ENCODE measurements at places on chromosomes 12 and 14.

DNA sequence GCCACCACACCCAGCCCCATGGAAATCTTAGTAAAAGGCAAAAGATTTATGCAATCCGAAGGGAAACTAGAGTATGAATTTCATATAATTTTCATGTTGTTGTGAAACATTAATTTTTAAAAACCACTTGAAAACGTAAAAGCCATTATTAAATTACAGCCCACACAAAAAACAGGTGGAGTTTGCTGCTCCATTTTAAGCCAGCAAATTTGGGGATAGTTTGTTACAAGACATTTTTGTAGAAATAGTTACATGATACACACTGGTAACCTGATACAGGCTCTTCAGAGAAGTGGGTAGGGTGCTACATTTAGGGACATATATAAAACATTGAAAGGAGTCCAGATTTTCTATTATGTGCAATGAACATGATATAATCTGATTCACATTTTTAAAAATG, 17.6 kb downstream of the GNPTAB start:
- no peak for DNase-seq

DNA sequence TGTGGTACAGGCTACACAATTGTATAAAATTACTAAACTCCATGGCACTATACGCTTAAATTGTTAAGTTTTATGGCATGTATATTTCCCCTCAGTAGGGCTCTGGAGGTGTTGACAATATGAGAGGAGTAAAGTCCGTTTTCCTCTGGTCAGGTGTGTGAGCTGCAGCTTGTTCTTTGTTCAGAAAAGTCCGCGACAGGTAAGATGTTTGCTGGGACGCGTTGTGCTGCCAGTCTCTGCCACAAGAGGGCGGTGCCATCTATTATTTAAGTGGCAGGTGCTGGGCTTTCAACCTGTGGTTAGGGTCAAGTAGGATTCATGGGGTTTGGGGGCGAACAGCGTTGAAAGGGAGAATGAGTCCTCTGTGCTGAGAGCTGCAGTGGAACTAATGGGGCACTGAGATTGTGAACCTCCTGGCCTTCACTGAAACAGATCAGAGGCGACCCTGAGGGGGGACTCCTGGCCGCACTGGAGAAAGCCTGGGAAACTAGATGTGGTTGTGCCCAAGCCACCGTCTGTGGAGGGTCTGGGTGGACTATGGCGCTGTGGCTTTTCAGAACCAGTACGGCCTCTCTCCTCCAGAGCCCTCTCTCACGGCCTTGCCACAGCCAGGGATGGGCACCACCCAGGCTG, 179.0 kb downstream of the SLC15A4 start:
- no peak for DNase-seq

GRCh38 chr12:26062566-26062965, 62.3 kb downstream of the BHLHE41 start:
- DNase-seq, result peak; percentile 70

DNA sequence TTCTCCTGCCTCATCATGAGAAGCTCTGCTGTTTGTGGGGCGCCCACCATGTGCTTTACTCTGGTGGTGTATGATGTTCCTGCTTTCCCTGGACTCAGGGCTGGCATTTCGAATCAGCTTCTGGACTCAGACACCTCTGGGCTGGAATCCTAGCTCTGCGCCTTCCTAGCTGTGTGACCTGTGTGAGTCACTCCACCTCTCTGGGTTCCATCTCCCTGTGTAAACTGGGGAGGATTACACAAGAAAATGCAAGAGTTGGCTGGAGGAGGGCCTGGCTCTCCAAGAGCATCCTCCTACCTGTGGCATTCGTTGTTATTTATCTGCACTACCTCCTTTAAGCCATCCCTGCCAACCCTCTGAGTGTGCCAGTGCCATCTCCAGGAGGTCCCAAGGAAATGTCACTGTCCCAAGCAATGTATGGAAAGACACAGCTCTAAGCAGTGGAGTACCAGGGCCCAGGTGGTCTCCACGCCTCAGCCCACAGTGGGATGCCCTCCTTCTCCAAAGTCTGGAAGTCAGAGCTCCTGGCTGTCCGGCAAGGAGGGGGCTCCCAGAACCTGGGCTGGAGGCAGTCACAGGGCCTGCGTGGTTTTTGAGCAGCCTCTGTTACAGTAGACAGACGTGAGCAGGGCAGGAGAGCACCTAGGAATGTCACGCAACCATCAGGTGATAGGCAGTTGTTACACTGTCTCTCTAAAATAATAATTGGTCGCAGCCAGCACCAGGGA, 7.3 kb upstream of the TNFAIP2 start:
- DNase-seq, result no peak

- DNase-seq, result no peak
These were observed 360 bp upstream of the SLC35F4 start for GRCh38 chr14:57866199-57866705.
